Myocyte (in vitro differentiated cells): ENCODE measurements at places on chromosomes 1 and 21. TPM values are rescaled to one million over a fixed set of nuclear protein-coding genes. Genes with fewer than 3 reads are reported as not detected.

- no peak for DNase-seq
Observed at GRCh38 chr1:233982827-233983518, 78.5 kb downstream of the SLC35F3 start.

The ARHGEF10L gene
- 43.0 and 49.4 TPM in 2 replicates for total RNA-seq

- DNase-seq = peak; percentile 68
Observed at GRCh38 chr1:17028662-17029188, 17.0 kb upstream of the ATP13A2 start.

The GBP5 gene
- total RNA-seq = not detected in 2 replicates

DNA sequence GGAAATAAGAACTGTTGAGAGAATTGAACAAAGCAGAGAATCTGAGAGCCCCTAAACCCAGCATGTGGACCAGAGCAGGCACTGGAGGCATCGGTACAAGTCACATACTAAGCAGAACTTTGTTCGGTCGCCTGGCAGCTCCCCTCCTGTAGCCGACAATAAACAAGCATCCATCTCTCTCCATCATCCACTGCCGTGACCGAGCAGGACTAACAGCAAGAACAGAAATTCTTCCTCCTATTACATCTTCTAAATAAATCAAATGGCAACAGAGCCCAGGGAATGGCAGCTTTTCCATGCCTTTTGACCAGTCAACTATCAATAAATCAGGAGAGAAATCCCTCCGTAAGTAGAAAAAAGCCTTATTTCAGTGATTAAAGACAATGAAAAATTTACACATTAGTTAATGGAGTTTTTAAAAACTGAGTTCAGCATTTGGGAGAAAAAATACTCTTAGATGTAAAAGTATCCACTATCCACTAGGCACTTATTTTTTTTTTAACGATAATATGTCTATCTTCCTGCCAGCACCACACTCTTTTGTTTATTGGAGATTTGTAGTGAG is 36.5 kb downstream of the PTPN14 start:
- DNase-seq = no peak
